ENCODE measurements at places on chromosomes 1 and 21.

GRCh38 chr1:4851385-4852065 is 197.1 kb downstream of the AJAP1 start:
- DNase-seq = no peak

DNA sequence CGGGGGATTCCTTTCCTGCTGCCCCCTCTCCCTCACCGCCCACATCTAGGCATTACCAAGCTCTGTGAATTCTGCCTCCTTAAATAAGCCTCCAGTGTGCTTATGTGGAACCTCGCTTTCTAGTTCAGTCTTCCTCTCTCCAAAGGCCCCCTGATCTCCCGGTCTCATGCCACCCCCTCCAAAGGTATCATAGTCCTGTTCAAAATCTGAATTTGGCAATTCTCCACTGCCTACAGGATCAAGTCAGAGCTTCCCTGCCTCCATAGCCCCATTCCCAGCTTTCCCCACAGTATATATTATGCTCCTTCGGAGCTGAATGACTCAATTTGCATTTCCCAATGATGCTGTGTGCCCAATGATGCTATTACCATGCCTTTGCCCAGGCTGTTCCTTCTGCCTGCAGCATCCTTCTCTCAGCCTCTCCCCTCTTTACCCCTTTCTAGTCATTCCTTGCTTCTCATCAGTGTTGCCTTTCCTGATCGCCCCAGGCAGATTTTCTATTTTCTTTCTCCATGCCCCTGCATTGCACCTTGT is 1.7 kb downstream of the AZIN2 start:
- DNase-seq = no peak

DNA sequence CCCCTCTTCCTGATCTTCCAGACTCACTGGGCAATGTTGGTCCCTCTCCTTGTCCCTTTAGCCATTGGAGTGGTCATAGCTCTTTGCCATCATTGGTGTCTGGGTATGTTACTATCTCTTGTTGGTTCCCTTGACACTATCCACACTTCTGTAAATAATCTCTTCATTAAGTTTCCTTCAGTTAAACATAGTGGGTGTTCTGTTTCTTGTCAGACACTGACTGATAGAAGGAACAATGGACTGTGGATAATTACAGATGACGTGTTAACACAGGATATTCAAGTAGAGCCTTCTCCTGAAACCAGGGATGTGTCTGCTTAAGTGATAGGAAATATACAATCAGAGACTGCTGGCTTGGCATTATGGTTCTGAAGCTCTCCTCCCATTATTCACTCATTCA is 458.3 kb upstream of the USP24 start:
- no peak for DNase-seq

GRCh38 chr1:240441669-240442068 is 170.3 kb downstream of the GREM2 start:
- DNase-seq = no peak

DNA sequence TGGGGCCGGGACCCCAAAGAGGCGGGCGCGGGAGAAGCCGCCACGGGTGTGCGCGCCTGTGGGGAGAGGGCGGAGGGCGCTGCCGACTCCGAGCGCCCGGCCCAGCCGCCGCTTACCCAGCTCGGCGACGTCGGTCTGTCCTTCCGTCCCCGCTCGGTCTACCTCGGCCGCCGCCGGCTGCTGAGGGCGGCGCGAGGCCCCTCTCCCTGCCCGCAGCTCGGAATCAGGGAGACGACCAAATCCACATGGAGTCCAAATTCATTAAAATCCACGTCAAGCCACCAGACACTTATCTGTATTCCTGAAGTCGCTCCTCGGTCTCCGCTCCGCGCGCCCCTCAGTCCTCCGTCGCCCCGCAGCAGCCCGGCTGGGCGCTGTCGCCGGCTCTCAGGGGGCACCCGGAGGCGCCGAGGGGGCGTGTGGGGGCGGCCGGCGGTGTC is 637 bp downstream of the PLXNA2 start:
- DNase-seq = no peak

DNA sequence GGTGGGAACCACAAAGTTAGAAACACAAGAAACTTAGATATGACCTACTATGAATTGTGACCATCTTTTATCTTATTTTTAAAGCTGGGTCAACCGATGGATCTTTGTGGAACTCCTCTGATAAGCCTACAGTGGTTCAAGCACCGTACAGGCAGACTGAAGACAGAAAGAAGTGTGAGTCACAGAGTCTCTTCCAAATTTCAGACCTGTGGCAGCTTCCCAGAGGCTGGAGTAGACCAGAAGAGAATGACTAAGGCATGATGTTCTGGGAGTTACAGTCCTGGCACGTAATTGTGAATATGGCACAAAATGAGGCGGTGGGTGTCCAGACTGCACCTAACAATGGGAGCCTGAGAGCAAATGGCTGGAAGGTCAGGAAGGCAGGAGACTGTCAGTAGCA is 70.0 kb downstream of the LMO4 start:
- peak; percentile 65 for DNase-seq

DNA sequence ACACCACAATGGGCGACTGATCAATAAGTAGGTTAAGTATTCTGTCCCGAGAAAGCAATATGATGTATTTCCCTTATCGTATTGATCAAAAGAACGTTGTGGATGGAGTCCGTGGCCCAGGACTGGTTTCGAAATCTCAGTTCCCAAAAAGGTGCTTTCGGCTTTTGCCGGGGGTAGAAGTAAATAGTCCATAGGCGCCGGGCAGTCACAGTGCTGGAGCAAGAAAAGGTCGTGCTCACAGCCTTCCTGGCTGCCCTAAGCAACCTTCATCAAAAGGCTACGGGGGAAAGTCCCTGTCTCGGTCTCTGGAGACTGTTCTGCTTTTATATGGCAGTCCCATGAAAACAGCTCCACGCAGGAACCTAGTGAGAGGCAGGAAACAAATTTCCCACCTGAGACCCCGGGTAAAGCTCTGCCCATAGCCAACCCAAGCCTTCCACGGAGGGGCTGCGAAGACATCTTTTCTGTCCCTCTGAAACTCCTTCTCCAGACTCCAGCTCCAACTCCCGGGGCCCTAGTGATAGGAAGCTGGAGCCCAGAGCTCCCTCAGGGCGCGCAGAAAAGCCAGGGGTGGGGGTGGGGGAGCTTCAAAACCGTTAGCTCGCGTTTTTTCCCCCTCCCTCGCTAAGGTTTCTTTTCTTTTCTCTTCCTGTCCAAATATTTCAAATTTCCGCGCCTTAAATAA is 7.0 kb downstream of the CDKN2C start:
- DNase-seq = peak; percentile 82

DNA sequence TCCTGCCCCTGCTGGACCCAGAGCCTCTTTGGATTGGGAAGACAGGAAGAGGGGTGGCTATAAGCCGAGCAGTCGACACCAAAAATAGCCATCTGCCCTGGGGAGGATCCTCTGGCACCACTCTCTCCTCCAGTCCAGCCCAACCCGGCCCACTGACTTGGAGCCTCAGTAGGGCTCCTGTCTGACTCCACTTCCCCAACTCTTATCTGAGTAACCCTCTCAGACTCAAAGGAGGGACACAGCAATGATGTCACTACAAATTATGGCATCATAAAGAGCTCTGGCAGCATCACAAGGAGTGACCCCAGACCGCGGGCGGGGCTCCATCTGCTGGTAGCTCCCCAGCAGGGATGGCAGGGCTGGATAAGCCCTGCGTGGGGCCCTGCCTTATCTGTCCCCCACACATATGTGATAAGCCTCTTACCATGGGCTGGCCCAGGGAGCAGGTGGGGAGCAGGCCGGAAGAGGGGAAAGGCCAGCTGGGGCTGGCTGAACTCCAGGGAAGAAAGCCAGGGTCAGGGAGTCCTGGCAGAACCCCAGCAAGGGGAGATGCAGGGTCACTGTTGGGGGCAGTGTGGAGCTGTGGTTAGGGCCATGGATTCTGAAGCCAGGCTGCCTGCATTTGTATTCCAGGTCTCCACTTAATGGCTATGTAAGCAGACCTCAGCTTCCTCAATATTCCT is 4.6 kb upstream of the SLC6A9 start:
- DNase-seq = peak; percentile 42

GRCh38 chr21:36080386-36080785 is 10.6 kb downstream of the CBR1 start:
- DNase-seq = no peak

GRCh38 chr1:7281821-7282220 is 489.3 kb upstream of the VAMP3 start:
- no peak for DNase-seq

DNA sequence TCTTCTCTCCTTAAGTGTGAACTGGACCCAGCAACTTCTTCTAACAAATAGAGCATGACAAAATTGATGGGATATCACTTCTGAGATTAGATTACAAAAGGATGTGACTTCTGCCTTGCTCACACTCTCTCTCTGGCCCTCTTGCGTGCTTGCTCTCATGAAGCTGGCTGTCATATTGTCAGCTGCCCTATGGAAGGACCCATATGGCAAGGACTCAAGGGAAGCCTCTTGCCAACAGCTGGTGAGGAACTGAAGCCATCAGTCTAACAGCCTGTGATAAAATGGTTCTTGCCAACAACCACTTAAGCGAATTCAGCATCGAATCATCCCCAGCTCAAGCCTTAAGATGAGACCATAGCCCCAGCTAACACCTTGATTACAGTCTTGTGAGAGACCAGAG is 4.8 kb upstream of the TLR5 start:
- DNase-seq = peak; percentile 28

GRCh38 chr1:243251539-243251938 is 3.5 kb downstream of the CEP170 start:
- DNase-seq = no peak

- DNase-seq = peak; percentile 21
Observed at GRCh38 chr1:204463125-204464060, 31.2 kb downstream of the PIK3C2B start.

DNA sequence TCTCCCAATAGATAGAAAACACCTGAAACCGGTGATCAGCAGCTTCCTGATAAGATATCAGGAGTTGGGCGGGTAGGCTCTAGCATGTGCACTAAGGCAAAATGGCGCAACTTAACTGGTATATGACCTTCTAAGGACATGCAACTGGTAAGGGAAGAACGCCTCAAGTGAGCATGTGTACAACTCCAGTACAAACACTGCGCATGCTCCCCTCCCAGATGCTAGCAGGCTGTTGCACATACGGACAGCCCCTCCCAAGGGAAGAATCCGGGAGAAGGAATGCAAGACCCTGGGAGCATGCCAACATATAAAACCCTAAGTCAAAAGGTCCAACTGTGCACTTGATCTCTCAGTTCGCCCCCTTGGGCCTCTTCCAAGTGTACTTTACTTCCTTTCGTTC is 110.8 kb downstream of the TSEN15 start:
- DNase-seq = peak; percentile 76

DNA sequence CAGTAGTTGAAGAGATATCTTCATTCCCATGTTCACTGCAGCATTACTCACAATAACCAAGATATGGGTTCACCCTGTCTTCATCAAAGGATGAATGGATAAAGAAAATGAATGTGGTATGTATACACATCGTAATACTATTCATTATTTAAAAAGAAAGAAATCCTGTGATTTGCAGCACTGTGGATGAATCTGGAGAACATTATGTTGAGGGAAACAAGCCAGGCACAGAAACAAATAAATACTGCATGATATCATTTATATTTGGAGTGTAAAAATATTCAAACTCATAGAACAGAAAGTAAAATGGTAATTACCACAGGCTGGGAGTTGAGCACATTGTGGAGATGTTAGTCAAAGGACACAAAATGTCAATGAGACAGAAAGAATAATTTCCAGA is 977.2 kb downstream of the AMY1C start:
- no peak for DNase-seq

DNA sequence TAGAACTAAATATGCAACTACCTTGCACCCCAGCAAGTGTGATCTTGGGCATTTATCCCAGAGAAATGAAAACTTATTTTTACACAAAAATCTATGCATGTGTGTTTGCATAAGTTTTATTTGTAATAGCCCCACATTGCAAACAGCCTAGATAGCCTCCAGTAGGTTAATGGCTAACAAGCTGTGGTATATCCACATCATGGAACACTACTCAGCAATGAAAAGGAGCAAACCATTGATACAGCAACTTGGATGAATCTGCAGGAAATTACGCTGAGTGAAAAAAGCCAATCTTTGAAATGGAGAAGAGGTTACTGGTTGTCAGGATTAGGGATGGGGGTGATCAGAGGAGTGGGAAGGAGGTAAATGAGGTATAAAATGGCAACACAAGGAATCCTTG is 67.8 kb downstream of the HHAT start:
- no peak for DNase-seq

DNA sequence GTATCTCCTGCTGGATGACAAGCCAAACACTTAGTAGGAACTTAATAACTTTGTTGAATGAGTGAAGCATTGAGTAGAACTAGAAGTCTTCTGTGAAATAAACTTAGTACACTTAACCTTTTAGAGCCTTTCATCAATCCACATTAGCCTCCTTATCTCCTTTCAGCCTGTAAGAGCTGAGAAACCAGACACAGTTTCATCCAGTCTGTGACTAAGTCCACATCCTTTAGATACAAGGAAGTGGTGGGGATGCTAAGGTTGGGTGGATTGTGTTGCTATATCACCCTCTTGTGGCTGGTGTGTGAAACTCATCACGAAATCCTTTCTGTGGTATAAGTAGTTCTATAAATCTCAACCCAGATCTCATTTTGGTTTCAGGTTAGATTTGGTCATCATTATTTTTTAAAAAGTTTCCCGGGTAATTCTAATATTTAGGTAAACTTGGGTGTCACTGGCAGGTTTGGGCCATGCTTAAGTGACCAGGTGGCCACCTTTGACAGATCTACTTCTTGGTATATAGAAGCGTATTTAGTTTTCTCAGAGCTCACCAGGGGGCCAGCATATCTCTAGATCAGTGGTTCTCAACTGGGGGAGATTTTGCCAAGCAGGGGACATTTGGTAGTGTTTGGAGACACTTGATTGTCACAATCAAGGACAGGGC is 27.8 kb upstream of the CD84 start:
- peak; percentile 52 for DNase-seq

- DNase-seq = no peak
Observed at GRCh38 chr1:235659186-235659771, 9.7 kb upstream of the GNG4 start.

DNA sequence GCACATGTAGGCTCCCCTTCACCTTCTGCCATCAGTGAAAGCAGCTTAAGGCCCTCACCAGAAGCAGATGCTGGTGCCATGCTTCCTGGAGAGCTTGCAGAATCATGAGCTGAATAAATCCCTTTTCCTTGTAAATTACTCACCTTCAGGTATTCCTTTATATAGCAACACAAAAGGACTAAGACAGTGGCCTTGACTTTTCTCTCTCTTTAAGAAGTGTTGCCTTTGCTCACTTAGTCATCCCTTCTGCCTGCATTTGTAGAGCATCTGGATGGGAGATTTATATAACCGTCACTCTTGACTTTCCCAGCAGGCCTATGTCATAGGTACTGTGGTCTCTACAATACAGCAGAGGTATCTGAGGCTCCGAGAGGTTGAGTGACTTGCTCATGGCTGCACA is 3.7 kb downstream of the PCSK9 start:
- no peak for DNase-seq

- DNase-seq = no peak
Observed at GRCh38 chr1:94701796-94702441, 118.2 kb upstream of the SLC44A3 start.
